ENCODE measurements at places on chromosomes 3 and 15.

DNA sequence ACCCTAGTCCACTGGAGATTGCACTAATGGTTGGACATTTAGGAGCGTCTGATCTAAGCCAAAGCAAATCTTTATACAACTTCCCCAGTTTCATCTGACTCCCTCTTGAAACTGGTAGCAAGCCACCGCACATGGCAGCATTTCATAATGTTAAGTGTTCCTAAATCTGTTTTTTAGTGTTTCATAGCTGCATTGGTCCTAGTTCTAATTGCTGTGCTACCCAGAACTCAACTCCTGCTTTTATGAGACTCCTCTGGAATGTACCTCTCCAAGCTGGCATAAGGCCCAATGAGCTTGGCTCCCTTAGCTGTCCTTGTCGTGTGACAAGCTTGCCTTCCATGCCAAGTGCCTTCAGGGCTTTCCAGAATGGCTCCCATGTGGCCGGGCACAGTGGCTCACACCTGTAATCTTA lies 65.3 kb upstream of the FLNB start:
- DNase-seq, result peak; percentile 33

GRCh38 chr15:67193223-67193990 lies 61.1 kb downstream of the AAGAB start:
- no peak for DNase-seq

GRCh38 chr15:59531066-59531675 lies 80.4 kb upstream of the GCNT3 start:
- no peak for DNase-seq

GRCh38 chr3:15768421-15769255 lies 29.1 kb downstream of the ANKRD28 start:
- DNase-seq, result peak; percentile 97

DNA sequence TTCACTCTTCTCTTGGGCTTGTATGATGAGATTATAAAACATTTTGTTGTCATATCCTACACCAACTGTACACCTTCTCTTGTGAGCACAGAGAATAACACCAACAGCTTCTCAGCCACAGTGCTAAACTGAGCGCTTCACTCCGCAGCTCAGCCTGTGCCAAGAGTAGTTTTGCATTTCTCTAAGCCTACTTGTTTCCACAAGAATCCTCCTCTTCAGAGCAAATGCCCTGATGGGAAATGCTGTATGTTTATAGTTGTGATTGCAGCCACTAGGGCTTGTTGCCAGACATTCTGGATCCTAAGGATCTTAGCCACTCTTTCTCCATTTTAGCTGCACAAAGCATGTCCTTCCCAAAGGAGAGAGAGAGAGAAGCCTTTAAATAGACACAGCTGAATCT lies 138.8 kb upstream of the PLXND1 start:
- peak; percentile 78 for DNase-seq

DNA sequence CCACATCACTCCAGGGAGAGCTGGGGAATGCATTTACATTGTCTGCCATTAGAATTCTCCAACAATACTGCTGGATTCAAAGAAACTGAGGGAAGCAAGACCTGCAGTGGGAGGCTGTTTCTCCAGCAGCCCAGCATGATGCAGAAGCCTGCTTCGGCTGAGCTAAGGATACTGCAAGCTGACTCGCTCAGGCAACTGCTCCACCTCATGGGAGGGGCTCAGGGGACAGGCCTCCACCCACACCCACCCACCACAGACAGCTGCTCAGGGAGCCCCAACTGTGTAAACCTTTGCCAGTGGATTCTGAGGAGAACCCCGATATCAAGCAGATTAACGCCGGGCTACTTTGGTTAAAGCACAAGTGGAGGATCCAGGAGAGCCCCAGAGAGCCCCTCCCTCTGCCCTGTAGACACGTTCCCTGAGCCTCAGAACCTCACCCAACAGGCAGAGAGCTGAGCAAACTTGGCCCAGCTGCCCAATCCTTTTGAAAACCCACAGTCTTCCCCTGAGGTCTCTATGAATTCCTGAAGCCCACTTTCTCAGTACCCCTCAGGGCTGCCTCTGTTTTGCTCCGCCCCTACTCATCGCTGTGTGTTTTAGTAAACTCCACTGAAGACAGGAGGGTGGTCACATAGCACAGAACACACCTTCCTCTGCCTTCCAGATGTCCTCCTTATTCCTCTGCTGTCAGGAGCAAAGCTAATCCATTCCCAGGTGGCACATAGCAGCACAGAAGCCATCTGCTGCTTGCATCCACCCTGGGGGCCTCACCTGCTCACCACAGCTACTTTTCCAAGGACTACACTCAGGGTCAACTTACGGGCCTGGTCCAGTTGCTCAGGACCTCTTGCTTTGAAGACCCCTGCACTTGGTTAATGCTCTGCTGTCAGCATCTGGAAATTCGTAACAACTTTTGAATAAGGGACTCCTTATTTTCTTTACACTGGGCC lies 269.0 kb downstream of the ABHD5 start:
- DNase-seq, result no peak

GRCh38 chr3:46112296-46112695 lies 85.0 kb upstream of the XCR1 start:
- DNase-seq, result no peak

DNA sequence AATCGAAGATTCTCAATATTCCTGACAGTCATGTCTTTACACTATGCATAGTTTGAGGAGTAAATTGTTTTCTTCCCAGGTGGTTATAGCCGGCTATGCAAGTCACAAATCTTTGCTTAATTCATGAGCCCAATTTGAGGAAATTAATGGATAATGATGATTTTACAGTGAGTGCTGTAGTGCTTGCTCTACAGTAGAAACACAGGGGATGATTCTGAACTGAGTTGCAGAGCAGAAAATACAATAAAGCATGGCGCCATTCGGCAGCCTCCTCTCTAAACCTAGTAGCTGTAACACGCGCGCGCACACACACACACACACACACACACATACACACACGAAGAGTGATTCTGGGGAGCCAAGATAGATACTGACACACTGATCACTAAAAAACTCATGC lies 181.7 kb upstream of the DPH6 start:
- DNase-seq, result no peak

DNA sequence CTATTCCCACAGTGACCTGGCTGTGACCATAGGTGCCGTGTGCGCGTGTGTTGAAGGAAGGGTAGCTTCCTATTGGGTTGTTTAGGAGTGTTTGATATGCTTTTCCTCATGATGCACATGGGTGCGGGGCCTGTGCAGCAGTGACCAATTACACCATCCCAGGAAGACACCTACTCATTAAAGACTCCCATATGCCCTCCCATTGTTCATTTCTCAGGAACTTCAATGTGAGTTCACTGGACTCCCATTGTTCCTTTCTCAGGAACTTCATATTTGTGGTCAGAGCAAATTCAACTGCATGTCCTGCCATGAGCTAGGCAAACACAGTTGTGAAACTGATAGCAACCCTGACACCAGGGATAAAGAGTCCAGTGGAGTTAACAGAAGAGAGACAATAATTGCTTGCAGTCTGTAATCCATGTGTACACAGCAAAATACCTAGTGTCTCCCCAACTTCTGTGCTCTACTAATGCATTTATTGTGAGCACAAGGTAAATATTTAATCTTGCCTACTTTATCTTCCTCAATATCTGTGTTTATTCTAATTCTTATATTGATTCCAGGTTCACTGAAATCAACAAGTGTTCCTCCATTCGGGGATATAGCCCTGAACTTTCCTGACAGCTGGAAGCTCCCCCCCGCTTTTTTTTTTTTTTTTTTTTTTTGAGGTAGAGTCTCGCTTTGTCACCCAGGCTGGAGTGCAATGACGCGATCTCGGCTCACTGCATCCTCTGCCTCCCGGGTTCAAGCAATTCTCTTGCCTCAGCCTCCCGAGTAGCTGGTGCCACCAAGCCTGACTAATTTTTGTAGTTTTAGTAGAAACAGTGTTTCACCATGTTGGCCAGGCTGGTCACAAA lies 57.5 kb upstream of the GCNT3 start:
- DNase-seq, result peak; percentile 64

DNA sequence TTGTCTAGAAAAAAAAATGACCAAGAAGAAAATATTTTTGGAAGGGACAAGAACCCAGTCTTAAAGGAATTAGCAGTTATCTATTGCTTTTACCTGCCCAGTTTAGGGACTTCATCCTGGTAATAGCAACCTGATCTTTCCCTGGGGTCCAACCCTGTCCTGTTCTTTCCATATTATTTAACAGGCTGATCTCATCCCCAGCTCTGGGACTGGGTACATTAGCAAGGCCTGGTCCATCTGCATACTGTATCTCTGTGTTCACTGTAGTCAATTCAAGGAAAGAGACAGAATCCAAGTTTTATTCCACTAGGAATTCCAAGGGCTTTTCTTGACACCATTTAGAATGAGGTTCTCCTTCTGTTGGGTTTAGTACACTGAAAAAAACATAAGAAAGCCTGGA lies 191.7 kb upstream of the GADL1 start:
- no peak for DNase-seq

- no peak for DNase-seq
These were observed 1.8 kb downstream of the EFCC1 start for GRCh38 chr3:129002573-129003569.

- DNase-seq, result no peak
These were observed 46.0 kb downstream of the CCNL1 start for GRCh38 chr3:157113832-157114505.

DNA sequence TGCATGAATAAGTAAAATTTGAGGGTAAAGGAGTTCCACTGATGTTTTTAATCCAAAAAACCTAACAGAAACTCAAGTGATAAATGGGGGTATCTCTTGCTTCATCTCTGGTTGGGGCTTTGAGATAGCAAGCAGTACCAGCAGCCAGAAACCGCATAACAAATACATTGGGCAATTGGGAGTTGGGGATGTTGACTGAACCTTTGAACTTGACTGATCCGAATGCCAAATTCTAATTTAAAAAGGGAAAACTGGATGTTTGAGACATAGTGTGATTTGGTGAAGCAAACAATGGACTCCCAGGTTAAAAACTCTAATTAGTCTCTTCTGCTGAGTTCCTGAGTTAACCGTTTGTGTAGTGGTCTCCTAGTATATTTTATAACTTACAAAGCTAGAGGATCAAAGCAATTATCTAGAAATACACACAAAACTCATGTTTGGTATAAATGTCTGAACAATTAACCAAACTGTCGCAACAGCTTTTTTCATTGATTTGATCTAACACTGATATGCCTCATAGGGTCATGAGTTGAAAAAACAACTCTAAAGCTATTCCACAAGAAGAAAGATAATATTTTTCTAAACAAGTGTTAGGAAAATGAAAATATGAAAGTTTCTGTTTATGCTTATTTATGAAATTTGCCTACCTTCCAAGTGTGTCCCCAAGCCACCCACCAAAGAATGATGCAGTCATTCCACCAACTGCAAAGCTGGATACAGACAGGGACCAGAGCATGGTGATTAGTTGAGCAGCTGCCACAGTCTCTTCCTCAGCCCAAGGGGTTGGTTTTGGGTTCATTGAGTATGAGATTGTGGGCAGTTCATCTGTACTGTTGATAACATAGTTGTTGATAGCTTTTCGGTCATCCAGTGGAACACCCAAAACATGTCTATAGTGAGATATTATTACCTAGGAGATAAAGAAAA lies 12.4 kb downstream of the SLC2A2 start:
- DNase-seq, result no peak

- no peak for DNase-seq
These were observed 257.0 kb downstream of the LSAMP start for GRCh38 chr3:116188231-116188785.

GRCh38 chr3:13583251-13584180 lies 34.6 kb downstream of the FBLN2 start:
- no peak for DNase-seq
